Stimulated activated naive CD4-positive, alpha-beta T cell treated with Interleukin-2 at 50 U/mL for 16 hours (primary cell): ENCODE measurements at places on chromosomes 1 and 21.
A peak's percentile ranks its signal among the peaks of the same experiment; 100 is the strongest.

DNA sequence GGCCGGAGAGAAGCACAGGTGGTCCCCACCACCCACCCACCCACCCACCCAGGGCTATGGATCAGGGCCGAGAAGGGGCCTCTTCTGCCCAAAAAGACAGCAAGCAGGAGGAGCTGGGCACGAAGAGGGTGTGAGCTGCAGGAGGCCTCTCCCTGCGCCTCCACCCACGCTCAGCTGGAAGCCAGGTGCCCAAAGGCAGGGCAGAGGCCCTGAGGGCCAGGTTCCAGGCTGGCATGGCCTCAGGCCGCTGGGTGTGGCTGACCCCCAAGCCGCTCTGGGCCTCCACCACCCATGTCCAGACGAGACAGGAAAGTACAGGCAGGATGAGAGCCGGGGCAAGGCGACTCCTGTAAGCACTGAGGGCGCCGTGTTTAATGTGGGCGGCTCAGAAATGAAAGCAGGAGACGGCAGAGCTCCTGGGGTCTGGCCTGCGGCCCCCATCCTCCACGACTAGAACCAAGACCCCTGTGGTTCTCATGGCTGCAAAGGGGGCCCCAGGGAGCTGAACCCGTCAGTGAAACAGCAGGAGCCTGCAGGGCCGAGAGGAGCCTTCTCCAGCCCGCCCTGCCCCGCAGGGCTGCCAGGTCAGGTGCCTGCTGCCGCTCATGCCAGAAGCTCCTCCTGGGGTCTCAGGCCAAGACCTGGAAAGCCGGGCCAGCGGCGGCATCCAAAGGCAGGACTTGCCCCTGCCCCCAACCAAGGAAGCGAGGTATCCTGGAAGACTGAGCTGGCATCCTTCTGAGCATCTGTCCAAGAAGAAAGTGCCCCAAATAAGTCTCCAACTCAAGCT, 56.0 kb downstream of the MEGF6 start:
- no peak for DNase-seq

DNA sequence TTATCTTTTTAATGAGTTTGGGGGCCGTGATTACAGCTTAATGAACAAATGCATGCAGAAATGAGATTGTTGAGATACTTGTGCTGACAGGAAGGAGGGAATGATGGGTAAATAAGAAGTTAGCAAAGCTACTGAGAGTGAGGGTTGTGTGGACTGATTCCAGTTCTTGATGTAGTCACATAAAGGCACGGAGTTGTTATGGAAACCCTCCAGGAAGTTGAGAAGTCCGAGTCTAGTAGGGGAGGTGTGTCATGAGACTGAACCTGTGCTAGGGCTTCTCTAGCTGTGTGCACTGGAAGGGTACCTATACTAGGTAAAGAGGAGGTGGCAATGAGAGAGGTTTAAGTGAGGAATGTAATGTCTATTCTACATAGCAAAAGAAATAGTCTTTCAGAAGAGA, 475.7 kb downstream of the USP25 start:
- DNase-seq, result no peak

GRCh38 chr1:66342707-66343106, 191.2 kb upstream of the SGIP1 start:
- no peak for DNase-seq

- DNase-seq, result no peak
Measured at GRCh38 chr1:192732787-192733186, 76.1 kb upstream of the RGS2 start.

GRCh38 chr21:25107708-25108107, 499.6 kb downstream of the MRPL39 start:
- no peak for DNase-seq

- DNase-seq, result no peak
Measured at GRCh38 chr1:207847116-207847515, 63.8 kb downstream of the CD34 start.

DNA sequence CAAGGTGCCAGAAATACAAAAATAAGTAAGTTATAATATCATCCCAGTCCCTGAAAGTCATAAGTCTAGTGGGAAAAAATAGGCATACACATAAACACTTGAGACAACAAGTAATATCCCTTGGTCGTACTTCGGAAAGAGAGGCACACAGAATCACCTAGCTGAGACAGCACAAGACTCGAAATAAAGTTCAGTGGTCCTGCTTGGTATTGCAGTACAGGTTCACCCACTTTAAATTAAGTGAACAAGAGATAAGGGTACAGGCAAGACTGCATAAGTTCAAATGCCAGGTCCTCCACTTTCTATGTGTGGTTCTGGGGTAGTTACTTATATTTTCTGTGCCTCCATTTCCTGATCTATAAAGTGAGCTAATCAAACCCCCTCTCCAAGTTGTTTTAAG, 47.6 kb downstream of the SEC16B start:
- DNase-seq, result no peak

- no peak for DNase-seq
Measured at GRCh38 chr1:162391790-162392563, 10.4 kb downstream of the C1orf226 start.

DNA sequence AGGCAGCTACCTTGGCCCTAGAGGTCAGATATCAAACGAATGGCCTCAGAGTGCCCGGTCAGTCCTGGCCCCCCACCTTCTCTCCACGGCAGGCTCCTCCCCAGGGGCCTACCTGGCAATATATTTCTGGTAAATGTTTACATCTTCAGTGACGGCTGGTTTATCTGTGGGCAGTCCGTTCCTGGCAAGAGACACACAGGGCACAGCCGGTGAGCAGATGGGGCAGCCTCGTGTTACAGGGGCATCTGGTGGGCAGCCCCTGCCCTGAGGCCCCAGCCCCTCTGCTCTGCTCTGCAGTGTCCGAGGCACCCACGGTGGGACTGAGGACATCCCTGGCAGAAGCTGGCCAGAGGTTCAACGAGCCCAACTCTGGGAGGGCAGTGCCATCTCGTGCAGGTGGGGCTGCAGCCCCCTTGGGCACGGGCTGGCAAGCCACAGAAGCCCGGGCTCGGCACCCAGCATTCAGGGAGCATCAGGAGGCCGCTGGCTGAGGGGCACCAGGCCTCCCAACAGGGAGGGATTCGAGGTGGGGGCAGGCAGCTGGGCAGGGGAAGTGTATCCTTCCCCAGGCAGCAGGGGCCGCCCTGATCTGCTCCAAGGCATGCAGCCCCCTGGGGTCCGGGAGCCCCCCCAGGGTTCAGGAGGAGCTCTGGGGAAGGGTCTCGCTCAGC, 137.9 kb downstream of the CASZ1 start:
- DNase-seq, result no peak

- no peak for DNase-seq
Measured at GRCh38 chr1:200479816-200480215, 70.0 kb upstream of the ZNF281 start.

GRCh38 chr1:54283635-54284385, 83.8 kb downstream of the MRPL37 start:
- no peak for DNase-seq

GRCh38 chr1:1567152-1567875, 7.3 kb downstream of the SSU72 start:
- DNase-seq, result no peak

GRCh38 chr21:45918835-45919447, 62.6 kb upstream of the COL6A1 start:
- no peak for DNase-seq

- DNase-seq, result no peak
Measured at GRCh38 chr1:247077876-247078257, 744 bp downstream of the ZNF670 start.

DNA sequence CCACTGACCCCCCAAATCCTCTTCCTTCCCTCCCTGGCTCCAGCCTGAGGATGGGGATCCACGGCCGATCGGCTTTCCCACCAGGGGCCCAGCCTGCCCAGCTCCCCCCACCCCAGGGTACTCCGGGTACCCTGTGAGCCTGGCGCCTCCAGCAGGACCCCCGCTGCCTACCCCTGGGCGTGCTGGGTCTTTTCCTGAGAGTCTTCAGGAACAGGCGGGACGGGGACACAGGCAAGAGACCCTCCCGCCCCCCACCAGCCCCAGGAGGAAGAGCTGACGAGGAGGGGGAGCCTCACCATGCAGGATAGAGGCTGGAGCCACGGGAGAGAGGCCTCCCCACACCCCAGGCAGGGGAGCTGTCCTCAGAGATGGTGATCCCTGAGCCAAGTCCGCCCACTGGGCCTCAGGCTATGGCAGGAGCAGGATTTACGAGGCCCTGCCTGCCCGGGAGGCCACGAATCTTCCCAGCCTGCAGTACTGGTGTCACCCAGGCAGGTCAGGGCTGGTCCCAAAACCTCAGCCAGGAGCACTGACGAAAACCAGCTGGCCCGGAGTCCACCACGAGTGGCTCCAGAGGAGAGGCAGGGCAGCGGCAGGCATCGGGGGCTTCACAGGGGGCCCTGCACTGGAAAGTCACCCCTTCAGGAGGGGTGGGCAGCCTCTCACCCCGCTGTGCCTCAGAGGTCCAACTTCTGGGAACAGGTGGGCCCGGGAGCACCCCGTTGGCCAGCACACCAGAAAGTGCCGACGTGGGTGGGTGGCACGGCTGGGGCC, 58.0 kb downstream of the MEGF6 start:
- no peak for DNase-seq

DNA sequence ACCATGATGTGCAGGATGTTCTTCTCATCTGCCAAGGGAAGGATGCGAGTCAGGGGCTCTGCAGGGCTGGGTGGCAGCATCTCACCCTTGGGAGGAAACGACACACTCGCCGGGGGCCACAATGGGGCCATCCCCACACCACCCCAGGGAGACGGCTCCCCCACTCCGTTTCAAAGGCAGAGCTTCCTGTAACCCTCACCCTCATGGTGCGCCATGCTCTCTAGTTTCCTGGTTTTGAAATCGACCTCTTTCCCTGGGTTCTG, 20.2 kb downstream of the RIPK4 start:
- DNase-seq, result no peak

DNA sequence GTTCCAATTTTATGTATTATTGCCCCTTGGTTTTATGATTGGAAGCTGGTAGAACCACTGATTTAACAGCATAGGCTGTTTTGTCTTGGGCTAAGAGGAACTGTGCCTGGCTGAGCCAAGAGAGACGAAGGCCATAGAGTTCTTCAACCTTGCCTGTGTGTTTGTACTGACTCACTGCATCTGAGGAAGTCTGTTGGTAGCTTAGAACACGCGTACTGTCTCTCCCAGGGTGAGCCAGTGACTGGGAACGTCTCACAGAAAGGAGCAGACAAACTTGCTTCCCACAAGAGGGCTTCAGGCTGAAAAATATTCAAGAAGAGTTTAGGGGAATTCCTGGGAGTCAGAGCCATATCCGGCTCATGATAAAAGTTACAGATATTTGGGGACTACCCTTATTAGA, 14.9 kb downstream of the TMEM51 start:
- DNase-seq, result no peak

- DNase-seq, result no peak
Measured at GRCh38 chr1:172498857-172499256, 34.1 kb upstream of the SUCO start.

GRCh38 chr1:28208818-28209441, 23.9 kb downstream of the DNAJC8 start:
- peak; percentile 47 for DNase-seq

- no peak for DNase-seq
Measured at GRCh38 chr1:210598135-210598652, 269.5 kb downstream of the HHAT start.

DNA sequence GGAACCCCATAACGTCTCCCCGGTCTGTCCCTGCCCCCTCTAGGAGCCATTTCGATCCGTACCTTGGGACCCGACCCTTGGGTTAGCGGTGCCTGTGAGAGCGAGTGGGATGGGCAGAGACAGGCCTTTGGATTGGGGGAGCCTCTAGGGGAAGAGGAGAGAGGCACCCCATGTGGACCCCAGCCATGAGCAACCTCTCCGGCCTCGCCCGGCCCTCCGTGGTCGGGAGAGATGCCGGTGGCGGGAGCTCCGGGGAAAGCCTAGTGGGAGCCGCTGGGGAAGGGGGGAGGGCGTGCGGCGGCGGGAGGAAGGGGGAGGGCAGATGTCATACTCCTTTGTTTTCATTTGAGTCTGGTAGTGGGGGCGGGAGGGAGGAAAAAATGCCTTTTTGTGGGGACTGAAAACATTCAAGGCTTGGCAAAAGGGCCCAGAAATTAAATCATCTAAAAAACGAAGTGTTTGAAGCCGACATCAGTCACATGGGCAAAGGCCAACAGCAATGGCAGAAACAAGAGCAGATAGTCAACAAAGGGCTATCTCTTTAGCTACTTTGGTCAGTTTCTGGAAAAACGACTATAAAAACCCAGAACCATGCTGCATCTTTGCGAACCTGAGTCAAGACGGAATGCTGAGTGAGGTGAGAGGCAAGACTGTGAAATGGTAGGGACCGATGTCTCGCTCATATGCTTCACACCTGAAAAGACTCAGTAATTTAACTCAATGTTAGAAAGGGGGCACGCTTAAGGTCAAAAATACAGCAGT, 758 bp downstream of the PTBP2 start:
- peak; percentile 57 for DNase-seq

- no peak for DNase-seq
Measured at GRCh38 chr1:97603776-97604175, 317.1 kb downstream of the DPYD start.

- DNase-seq, result no peak
Measured at GRCh38 chr1:172499636-172500141, 33.3 kb upstream of the SUCO start.

- no peak for DNase-seq
Measured at GRCh38 chr1:115228191-115228590, 109.9 kb downstream of the NGF start.

DNA sequence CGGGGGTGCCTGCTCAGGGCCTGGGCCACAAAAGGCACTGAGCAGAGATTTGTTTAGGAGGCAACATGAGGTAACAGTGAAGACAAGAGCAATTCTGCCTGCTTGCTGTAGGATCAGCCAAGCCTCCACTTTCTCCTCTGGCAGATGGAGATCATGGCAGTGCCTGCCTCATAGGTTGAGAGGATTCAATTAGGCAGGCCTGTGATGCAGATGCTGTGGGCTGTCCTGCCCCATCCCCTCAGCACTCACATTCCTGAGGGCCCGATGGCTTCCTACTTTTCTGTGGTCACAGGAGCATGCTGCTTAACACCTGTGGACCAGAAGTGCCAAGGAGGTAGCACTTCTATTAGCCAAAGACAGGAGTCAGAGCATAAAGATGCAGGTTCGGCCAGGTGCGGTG, 1.2 kb upstream of the UBL4B start:
- DNase-seq, result no peak

DNA sequence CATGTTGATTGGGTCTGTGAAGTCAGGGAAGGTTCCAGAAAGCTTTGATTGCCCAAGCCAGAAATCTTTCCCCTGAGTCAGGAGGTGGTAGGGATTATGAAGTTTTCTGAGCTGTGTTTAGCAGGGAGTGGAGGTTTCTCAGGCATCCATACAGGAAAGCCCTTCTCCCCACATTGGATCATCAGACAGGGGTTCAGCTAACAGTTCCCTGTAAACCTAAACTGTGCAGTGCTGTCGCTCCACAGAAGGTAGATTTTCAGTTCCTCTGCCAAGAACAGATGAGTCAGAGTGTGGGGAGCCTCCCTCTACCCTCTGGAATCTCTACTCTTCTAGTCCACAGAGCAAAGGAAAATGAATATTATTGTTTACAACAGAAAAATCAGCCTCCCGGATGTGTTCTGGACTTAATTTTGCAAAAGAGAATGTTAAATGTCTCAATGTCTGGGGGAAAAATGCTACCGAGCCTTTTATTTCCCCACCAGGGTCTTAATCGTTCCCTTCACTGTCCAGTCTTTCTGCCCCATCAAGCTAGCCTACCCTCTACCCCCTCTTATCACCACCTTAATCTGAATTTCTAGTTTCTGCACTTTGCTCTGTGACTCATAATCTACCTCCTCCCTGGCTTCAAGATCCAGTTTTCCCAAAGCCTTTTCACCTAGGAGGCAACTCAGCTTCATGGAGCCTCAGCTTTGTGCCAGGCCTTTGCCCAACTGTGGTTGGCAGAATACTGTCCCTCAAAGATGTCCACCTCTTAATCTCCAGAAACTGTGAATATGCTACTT, 355.6 kb downstream of the PRDM2 start:
- DNase-seq, result no peak
